ENCODE measurements at places on chromosomes 4 and X.

GRCh38 chr4:118352843-118353533, at the start of gene PRSS12:
Gene PRSS12, minus strand, starts transcription at chr4:118353003. Its CDS starts 283 bp downstream, at chr4:118352720.
- H3K27ac ChIP-seq = no peak within 1 kb of the TSS
- H3K4me1 ChIP-seq = peaks cover 29% of the 10 kb centered on the region
- peak; percentile 95 for DNase-seq
- peaks cover 35% of the 10 kb centered on the region for H3K27me3 ChIP-seq
- H3K4me3 ChIP-seq = peak within 1 kb of the TSS; percentile 78
- no peaks in the 10 kb centered on the region for H3K36me3 ChIP-seq

GRCh38 chrX:13638826-13639225, 14.1 kb upstream of the TCEANC start:
- no peak overlapping the region for H3K27ac ChIP-seq
- H3K36me3 ChIP-seq = no peaks in the 10 kb centered on the region
- H3K27me3 ChIP-seq = no peaks in the 10 kb centered on the region
- H3K4me1 ChIP-seq = no peaks in the 10 kb centered on the region

DNA sequence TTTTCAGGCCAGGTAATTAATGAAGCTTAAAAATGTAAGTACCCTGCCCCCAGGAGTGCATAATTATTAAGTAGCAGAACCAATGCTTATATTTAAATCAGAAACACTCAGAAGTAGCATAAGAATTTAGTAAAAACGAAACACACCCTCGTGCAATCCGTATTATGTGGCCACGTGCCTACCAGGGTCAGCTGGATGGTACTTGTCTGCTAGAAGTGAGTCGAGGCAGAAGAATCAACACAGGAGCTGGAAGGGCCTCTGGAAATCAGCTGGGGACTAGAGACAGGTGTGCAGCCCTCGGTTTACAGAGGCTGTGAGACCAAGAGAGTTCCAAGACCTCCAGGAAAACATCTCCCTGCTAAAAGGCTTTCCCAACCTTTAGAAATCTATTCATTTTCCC, 559 bp upstream of the FAM47E start:
- H3K4me1 ChIP-seq = peaks cover 16% of the 10 kb centered on the region
- peaks cover 35% of the 10 kb centered on the region for H3K27me3 ChIP-seq
- no peak overlapping the region for H3K27ac ChIP-seq

GRCh38 chr4:139599076-139599475, 43.1 kb upstream of the SETD7 start:
- H3K36me3 ChIP-seq = no peaks in the 10 kb centered on the region
- no peaks in the 10 kb centered on the region for H3K4me1 ChIP-seq

GRCh38 chr4:129821963-129822362, 726.0 kb downstream of the C4orf33 start:
- no peaks in the 10 kb centered on the region for H3K36me3 ChIP-seq
- H3K4me1 ChIP-seq = no peaks in the 10 kb centered on the region
- H3K4me3 ChIP-seq = no peak overlapping the region
- H3K27ac ChIP-seq = no peak overlapping the region
- DNase-seq = no peak

DNA sequence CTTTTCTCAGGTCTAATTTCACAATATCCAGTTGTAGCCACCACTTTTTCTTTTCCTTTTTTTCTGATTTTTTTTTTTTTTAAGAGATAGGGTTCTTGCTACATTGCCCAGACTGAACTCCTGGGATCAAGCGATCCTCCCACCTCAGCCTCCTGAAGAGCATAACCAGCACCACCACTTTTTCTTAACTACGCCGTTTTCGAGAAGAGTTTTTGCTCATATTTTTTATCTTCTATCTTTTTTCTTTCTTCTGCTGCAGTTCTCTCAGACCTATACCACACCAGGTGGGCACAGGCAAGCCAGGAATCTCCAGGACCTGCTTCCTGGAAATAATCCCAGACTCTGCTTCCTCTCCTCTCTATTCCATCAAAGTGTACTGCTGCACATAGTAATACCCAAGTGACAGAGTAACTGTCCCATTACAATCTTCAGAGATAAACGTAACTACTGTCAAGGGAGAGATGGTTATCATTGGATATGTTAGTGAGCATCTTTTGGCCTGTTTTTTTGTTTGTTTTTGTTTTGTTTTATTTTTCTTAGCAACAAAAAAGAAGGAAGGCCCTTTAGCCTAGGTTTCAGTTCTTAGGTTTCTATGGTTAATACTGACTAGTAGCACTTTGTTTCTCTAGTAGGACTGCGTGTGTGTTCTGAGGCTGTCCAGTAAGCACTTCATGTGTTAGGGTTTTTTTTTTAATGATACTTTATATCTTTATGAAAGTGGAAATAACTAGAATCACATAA, 59.2 kb upstream of the TXK start:
- no peak for DNase-seq
- H3K27ac ChIP-seq = no peak overlapping the region
- H3K4me1 ChIP-seq = peaks cover 12% of the 10 kb centered on the region
- no peak overlapping the region for H3K4me3 ChIP-seq
- no peaks in the 10 kb centered on the region for H3K36me3 ChIP-seq

DNA sequence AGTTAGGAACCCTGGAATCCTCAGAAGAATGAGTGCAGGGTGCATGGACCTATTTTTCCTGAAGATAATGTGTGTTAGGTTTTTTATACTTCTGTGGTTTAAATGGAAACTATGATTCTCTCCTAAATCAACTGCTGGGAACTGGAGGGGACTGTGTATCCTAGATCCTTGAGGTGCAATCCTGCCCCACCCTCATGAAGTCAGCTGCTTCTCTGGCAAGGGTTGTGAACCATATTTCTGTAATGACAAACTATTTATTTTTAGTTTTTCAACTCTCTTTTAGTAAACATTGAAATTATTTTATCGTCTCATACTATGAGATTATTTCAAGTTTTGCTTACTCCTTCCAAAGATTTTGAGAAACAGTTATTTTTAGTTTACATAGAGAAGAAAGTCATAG, 25.8 kb upstream of the VEGFC start:
- 0 out of 2 replicates have a peak, but pooled peaks cover 7% of the 10 kb centered on the region for H3K4me1 ChIP-seq
- no peaks in the 10 kb centered on the region for H3K27me3 ChIP-seq
- H3K4me3 ChIP-seq = no peak overlapping the region
- H3K36me3 ChIP-seq = no peaks in the 10 kb centered on the region
- no peak overlapping the region for H3K27ac ChIP-seq
- no peak for DNase-seq

DNA sequence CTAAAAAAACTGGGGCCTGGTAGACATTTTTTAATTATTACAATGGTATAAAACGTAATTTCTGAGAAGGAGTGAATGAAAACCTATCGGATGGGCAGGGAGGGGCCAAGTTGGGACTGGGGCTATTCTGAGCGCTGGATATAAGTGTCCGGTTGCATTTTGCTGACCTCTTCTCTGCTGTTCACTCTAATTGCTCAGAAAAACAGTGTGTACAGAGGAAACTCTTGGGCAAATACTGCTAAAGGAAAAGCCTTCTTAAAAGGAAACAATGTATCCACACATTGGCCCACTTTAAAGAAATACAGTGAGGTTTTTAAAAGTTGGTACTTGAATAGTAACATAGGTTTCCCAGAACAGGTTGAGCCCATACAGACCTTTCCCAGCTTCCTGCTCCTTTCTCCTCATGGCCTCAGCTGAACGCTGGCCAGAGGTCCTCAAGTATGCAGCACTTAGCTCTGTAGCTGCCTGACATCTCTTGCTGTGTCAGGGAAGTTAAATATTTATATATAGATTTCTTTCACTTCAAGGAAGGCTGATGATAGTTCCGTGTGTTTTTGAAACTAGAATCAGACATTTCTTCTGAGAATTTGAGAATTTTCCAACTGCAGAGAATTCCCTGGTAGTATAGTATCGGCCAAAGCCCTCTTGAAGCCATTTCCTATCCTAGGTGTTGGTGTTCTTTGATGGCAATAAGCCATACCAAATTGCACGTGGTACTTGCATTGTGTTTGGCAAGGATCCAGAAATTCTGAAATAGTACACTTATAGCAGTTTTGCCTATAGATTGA, 97.1 kb upstream of the SLC4A4 start:
- H3K36me3 ChIP-seq = no peaks in the 10 kb centered on the region
- no peaks in the 10 kb centered on the region for H3K27me3 ChIP-seq
- H3K27ac ChIP-seq = no peak overlapping the region
- H3K4me1 ChIP-seq = no peaks in the 10 kb centered on the region

Data from GM23338 (cell line).